Stimulated activated CD8-positive, alpha-beta memory T cell treated with anti-CD3 and anti-CD28 coated beads, Interleukin-4, amount 100 ng/mL, for 1 hour (primary cell): ENCODE measurements at places on chromosomes 5 and 9.

- DNase-seq, result no peak
Measured at GRCh38 chr5:157912621-157913325, 53.8 kb upstream of the CLINT1 start.

- no peak for DNase-seq
Measured at GRCh38 chr9:7286101-7286500, 513.5 kb downstream of the DMAC1 start.

DNA sequence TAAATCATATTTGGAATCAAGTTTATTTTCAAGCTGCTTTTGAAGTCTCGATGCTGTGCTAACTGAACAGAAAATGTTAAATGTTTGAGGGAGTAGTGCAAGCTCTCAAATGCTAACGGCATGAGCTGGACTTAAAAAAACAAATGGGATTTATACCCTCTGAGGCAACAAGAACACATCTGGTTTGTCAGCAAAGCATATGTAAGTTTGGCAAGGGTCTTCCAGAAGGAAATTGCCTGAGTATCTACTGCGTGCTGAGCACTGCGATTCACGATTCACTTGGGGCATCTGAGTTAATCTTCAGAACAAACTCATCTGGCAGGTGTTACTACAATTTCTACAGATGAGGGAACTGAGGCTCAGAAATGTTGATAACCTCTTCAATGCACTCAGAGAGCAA is 98.4 kb upstream of the C9orf72 start:
- no peak for DNase-seq

GRCh38 chr9:16784002-16784401 is 86.5 kb downstream of the BNC2 start:
- no peak for DNase-seq

GRCh38 chr5:106510321-106510720 is 1160.4 kb downstream of the EFNA5 start:
- DNase-seq, result no peak
